ENCODE measurements at places on chromosomes 7 and 10. TPM values are rescaled to one million over a fixed set of nuclear protein-coding genes. Genes with fewer than 3 reads are reported as not detected.

DNA sequence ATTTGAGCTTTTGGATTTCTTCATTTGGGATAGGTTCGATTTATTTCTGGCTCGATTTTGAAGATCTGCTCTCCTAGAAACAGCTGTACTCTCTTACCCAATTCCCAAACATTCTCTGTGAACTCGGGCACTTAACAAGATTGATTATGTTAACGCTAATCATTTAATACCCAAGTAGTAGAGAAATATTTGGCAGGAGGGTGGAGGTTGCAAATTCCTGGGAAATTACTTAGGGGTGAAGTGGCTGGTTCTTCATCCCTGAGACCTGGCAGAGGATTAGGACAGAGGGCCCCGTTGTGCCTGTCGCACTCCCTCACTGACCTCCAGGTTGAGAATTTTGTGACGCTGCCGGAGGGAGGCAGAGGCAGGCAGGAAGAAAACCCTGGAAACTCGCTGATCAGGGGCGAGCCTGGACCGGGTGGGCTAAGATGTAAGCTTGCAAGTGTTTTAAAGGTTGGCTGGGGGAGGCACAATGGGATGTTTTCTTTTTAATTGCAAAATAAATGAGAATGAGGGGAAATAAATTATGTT lies 182.6 kb downstream of the TCF7L2 start:
- DNase-seq = no peak

The TUBB8 gene
- total RNA-seq = not detected

GRCh38 chr7:98137826-98138151 lies 31.1 kb downstream of the LMTK2 start:
- no peak for DNase-seq

DNA sequence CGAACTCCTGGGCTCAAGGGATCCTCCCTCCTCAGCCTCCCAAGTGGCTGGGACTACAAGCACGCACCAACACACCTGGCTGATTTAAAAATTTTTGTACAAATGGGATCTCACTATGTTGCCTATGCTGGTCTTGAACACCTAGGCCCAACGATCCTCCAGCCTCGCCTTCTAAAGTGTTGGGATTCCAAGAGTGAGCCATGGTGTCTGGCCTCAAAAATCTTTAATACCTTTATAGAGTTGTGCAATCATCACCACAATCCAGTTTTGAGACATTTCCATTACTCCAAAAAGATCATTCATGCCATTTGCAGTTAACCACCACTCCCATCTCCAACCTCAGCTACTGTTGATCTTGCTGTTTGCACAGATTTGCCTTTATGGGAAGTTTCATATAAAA lies 165.4 kb downstream of the LYZL1 start:
- DNase-seq = no peak

DNA sequence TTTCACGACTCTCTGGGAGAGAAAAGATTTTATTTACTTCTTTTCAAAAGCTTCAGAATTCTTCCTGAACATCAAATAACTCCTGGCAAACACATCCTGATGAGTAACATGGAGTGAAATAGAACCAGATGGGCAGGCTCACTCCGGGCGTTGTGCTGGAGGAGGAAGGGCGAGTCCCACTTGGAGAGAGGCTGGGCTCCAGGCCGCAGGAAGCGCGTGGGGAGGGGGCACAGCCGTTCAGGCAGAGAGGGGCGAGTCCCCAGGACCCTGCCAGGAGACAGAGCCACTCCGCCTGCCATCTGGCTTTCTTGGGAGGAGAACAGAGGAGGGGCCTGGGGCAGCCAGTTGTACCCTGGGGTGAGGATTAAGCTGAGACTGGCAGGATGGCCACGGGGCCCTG lies 265.9 kb upstream of the ZMIZ1 start:
- DNase-seq = no peak

The ACTA2 gene
- total RNA-seq = 156 TPM

- DNase-seq = no peak
Observed at GRCh38 chr7:4406288-4407058, 275.6 kb upstream of the FOXK1 start.

DNA sequence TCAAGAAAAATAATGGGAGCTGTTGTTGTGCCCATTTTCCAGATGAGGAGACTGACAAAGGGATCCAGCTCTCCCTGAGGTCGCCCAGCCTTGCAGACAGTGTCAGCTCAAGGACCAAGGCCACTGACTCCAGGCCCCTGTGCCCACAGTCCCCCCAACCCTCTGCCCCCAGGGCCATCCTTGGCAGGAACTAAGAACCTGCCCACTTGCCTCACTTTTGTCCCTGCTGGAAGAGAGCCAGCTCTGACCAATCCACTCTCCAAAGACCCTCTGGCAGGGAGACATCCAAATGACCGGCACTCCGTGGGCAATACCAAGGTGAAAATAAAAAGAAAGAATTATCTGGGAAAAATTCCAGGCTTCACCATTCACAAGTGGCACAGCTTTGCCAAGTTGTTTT lies 101.3 kb downstream of the TCERG1L start:
- no peak for DNase-seq

- DNase-seq = no peak
Observed at GRCh38 chr7:101590663-101591435, 38.2 kb downstream of the MYL10 start.

- DNase-seq = no peak
Observed at GRCh38 chr7:138903859-138904435, 77.2 kb downstream of the KIAA1549 start.

The UPK3B gene
- 636 TPM for total RNA-seq

The STEAP4 gene
- 163 TPM for total RNA-seq

DNA sequence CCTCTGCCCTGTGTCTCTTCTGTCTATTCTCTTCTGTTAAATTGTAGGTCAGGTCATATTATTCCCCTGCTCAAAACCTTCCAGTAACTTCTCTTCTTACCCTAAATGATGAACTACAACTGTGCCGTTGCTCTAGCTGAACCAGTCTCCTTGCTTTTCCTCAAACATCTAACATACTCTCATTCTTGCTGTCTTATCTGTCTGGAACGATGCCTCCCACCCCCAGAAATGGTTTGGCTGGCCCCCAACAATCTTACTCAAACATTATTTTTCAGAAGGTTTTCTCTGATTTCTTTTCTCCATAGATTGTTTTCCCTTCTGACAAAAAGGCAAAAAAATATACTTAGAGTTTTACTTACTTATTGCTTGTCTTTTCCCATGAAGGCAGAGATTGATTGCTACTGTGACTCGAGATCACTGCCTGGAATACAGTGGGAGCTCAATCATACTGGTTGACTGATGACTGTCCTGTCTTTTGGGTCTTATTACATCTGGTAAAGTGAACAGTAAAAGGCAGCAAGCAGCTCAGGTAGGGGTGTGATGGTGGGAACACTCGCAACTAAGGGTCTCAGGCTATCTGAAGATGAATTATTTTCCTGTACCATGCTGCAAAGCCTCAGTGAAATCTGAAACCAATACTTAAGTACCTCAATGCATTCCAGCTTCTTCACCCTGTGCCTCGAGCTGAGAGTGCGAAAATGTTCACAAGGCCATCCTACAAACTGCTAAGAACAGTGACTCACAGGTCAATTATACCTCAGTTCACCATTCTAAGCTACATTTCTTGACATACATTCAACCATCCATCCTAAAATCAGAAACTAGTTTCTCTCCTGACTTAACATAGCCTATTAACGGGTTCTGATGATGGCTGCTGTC lies 67.6 kb downstream of the DNMBP start:
- DNase-seq = no peak

DNA sequence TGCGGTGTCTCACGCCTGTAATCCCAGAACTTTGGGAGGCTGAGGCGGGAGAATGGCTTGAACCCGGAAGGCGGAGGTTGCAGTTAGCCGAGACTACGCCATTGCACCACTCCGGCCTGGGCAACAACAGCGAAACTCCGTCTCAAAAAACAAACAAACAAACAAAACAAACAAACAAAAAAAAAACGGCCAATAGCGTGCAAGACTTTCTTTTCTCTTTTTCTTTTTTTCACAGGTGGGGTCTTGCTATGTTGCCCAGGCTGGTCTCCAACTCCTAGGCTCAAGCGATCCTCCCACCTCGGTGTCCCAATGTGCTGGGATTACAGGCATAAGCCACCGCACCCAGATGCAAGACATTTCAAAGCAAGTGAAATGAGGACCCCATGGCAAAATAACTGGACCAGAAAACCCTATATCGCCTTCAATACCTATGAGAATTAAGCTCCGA lies 1.6 kb downstream of the PSAP start:
- DNase-seq = no peak

DNA sequence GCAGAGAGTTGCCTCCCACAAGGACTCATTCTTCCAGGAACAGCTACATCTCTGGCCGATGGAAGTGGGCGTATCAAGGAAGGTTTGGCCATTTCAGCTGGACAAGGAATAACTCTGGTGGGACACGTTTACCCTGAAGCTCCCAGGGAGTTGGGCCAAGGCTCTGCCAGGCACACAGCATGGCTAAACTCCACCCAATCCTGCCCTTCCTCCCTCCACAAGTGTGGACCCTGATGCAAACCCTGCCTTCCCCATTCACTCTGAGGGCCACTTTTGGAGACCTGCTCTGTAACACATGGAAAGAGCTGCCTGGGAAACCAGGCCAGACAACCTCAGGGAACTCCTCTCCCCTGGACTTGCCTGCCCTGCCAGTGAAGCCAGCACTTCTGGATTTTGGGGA lies 407.8 kb upstream of the FOXK1 start:
- DNase-seq = no peak

DNA sequence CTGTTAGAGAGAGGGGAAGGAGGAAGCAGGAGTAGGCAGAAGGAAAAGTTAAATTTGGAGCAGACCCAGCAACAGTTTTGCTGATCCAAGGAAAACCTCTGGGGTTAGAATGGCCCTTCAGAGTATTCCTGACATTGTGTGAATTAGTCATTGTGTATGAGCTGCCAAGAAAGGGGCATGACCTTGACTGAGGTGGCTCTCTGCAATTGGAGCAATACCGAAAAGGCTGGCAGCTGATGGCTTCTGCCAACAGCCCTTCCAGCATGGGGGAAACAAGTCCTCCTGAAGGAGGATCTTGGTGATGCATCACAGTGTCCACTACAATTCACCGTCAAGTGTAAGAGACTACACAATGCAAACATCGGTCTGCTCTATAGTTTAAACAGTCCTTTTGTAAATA lies 20.6 kb upstream of the WASL start:
- no peak for DNase-seq

- no peak for DNase-seq
Observed at GRCh38 chr7:122552769-122553168, 146.1 kb downstream of the RNF133 start.

DNA sequence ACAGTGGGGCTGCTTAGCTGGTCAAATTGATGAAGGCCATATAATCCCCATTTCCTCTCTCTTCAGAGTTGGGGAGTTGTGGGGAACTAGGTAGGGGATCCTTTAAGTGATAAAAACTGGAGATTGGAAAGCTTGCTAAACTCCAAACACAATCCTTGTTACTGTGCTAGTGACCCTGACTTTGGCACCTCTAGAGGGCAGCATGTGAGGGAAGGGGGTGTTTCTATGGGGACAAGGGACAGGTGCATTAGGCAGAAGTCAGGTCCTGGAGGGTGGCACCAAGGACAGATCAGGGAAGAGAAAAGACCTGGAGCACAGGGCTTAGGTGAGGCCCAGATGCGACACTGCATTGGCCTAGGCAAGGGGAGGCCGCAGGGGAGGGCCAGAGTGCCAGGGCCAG lies 66.9 kb downstream of the CDHR3 start:
- DNase-seq = no peak

The TES gene
- 47.0 TPM for total RNA-seq

DNA sequence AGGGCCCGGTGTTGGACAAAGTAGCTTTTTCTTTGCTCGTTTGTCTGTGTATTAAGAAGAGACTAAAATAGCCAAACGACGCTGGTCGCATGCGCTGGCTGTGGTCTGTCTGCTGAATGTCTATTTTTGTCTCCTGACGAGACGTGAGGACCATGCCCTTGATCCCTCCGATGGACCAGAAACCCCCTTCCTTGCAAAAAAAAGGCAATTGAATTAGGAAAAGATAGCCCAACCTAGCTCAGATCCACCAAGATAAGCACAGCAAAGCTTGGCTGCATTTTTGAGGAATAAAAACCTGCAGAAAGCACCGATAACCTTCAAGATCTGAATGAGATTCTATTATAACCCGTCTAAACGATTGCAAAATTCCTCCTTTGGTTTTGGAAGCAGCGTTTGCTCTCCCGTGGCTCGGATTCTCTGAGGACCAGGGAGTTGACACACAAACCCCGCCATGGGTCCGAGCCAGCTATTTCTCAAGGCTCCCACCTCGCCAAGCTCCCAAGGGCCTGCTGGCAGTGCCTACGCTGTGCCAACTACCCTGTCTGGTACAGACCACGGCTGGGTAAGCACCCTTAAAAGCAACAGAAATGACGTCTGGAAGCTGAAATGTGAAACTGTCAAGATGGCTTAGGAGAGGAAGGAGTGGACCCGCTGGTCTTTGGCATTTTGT lies 17.7 kb upstream of the TTYH3 start:
- DNase-seq = no peak

GRCh38 chr7:127880454-127880853 lies 150.8 kb downstream of the LRRC4 start:
- no peak for DNase-seq

- no peak for DNase-seq
Observed at GRCh38 chr10:103058034-103058433, 135.0 kb downstream of the NT5C2 start.

DNA sequence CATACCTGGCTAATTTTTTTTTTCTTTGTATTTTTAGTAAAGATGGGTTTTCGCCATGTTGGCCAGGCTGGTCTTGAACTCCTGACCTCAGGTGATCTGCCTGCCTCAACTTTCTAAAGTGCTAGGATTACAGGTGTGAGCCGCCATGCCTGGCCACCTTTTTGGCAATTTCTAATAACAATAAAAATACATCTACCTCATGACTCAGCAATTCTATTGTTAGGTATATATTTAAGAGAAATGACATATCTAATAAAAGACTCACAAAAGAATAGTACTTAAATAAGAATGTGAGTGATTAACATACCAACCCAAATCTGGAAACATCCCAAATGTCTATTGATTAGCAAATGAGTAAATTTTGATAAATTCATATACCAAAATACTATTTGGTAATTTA lies 103.6 kb upstream of the PPP1R9A start:
- no peak for DNase-seq

The URGCP gene
- total RNA-seq = 25.3 TPM

- DNase-seq = no peak
Observed at GRCh38 chr10:22317771-22318565, 1.8 kb downstream of the COMMD3 start.

GRCh38 chr10:97334370-97335175 lies at the start of gene FRAT2:
FRAT2 (minus strand) TSS chr10:97334729; CDS start chr10:97334572, 157 bp downstream.
- DNase-seq = peak; percentile 70

- DNase-seq = no peak
Observed at GRCh38 chr7:51126324-51126723, 190.3 kb downstream of the COBL start.

The LBX1 gene
- not detected for total RNA-seq

All from omental fat pad (tissue), 4 donors.